ENCODE measurements at places on chromosomes 3 and 15.

DNA sequence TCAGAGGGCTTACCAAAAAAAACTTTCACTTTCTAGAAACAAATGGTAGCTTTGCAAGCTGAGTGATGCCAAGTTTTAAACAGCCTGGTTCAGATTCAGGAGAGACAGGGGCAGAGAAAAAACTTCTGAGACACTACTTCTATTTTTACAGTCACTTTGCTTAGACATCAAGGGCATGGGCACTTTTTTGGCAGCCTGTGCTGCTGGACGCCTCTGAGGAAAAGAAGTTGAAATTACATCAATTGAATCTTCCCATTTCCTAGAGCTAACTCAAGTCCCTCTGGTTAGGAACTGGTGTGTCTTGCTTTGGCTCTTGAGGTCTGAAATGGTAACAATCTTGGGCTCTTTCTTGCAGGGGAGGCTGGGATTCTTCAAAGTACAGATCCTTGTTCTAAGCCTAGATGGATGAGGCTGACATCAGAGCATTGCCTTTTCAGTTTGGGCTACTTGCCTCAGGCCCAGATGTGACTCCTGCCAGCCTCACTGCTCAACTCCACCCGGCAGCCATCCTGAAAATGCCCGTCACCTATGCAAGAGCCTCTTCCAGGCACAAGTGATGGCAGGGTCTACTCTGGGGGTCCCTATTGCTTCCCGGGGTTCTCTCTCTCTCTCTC, 357.5 kb downstream of the FOXP1 start:
- peak overlapping the region; percentile 91 for H3K27ac ChIP-seq
- H3K4me3 ChIP-seq: peak overlapping the region; percentile 79
- no peak for DNase-seq
- peaks cover 5% of the 10 kb centered on the region for H3K36me3 ChIP-seq
- H3K27me3 ChIP-seq: peaks cover 45% of the 10 kb centered on the region

DNA sequence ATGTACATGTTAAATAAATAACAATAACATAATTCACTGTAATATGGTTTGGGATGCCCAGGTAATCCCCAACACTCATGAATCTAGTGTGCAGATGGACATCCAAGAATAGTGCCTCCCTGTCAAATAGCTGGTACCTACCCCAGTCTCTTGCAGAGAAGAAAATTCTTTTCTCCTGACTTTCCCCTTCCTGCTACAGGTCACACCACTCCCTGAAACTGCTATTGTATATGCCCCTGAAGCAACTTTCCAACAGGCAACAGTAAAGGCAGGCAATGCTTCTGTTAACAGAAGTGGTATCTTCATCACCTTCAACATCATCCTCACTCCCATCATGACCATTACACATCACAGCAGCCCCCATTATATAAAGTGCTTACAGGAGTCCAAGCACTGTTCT, 431.6 kb downstream of the MAGI1 start:
- no peaks in the 10 kb centered on the region for H3K36me3 ChIP-seq
- no peaks in the 10 kb centered on the region for H3K27me3 ChIP-seq

DNA sequence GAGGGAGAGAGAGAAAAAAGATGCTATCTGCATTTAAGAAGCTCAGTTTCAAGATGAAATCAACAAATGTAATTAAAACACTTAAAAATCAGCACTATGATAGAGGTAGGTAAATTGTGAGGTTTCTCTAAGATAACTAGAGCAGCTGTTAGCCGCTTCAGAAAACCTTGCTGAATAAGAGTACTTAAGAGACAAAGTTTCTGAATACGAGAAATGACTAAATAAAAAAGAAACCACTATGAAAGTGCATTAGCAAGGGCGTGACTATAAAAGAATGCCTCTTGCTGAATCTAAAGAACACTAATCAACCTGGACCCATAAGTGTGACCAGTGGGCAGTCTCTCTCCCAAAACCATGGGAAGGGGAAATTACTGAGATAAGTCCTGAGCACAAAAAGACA, 41.8 kb downstream of the IQCB1 start:
- no peak overlapping the region for H3K4me3 ChIP-seq
- H3K4me1 ChIP-seq: no peaks in the 10 kb centered on the region

- no peaks in the 10 kb centered on the region for H3K27me3 ChIP-seq
- H3K36me3 ChIP-seq: no peaks in the 10 kb centered on the region
- no peak for DNase-seq
- no peaks in the 10 kb centered on the region for H3K4me1 ChIP-seq
- no peak overlapping the region for H3K4me3 ChIP-seq
Observed at GRCh38 chr3:4063916-4064574, 239.1 kb upstream of the SETMAR start.

- DNase-seq: no peak
- no peak overlapping the region for H3K4me3 ChIP-seq
- peaks cover 43% of the 10 kb centered on the region for H3K36me3 ChIP-seq
- no peaks in the 10 kb centered on the region for H3K27me3 ChIP-seq
- no peak overlapping the region for H3K27ac ChIP-seq
Observed at GRCh38 chr15:44541282-44541958, 4.5 kb downstream of the EIF3J start.

DNA sequence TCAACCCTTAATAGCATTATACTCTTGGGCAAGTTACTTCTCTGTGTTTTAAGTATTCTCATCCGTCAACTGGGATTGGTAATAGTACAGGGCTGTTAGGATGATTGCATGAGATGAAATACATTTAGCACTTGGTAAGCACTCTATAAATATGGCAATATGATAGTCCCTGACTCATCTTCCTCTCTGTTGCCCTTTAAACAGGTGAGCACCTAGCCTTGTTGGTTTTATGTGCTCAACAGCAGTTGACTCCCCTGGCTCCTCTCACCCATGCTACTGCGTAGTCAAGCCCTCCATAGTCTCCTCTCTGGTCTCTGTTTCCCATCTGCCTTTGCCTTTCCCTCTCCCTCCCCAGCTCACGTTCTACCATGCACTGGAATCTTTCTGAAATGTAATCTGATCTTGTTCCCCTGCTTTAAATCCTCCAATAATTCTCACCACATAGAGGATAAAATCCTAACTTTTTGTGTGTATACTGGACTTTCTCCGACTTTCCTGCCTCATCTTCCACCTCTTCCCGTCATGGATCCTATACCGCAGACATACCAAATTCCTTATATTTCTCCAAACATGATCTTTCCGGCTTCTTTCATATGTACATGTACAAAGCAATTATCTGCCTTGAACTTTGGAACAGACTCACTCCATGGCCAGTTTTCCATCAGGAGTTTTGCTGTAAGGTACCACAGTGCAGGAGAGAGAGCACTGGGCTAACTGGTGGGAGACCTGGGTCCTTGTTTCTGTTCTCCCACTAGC, 42.3 kb downstream of the FSD2 start:
- H3K36me3 ChIP-seq: peaks cover 26% of the 10 kb centered on the region
- DNase-seq: no peak
- H3K4me3 ChIP-seq: no peak overlapping the region
- H3K4me1 ChIP-seq: peaks cover 21% of the 10 kb centered on the region

GRCh38 chr3:22315925-22316324, 564.9 kb upstream of the ZNF385D start:
- no peaks in the 10 kb centered on the region for H3K36me3 ChIP-seq
- H3K4me1 ChIP-seq: no peaks in the 10 kb centered on the region
- no peak overlapping the region for H3K27ac ChIP-seq
- H3K27me3 ChIP-seq: no peaks in the 10 kb centered on the region
- H3K4me3 ChIP-seq: no peak overlapping the region
- no peak for DNase-seq

GRCh38 chr15:89852342-89852995, 37.8 kb upstream of the ANPEP start:
- H3K27ac ChIP-seq: no peak overlapping the region
- H3K36me3 ChIP-seq: peaks cover 23% of the 10 kb centered on the region
- no peak for DNase-seq
- H3K4me1 ChIP-seq: peaks cover 12% of the 10 kb centered on the region
- no peaks in the 10 kb centered on the region for H3K27me3 ChIP-seq

DNA sequence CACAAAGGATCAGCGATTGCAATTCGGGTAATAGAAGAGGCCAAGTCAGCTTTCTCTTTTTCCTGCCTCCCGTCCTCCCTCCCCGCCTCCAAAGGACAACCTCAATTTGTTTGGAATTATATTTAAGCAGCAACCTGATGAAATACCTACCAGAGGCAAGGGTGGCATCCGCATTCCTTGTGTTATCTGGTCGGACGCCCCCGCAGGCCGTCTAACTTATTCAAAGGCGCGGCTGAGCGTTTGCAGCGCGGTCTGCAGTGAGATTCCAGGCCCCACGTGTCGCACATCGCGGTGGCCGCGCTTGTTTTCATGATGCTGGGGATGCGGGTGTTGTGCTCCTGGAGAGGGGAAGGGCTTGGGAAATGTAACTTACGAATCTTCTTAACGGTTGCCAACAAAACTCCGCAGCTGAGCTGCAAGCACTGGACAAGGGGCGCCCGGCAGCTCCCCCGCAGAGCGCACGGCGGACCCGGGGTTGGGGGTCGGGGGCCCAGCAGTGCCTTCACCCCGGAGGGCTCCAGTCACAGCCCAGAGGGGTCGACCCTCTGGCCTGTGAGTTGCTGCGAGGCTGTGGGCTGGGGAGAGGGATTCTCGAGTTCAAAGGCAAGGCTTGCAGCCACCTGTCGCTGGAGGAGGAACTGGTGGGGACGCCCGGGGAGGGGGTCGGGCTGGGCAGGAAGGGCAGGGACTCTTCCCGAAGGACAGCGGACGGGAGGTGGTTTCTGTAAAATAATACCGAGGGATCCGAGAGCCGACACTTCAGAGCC, 20.5 kb upstream of the RGMA start:
- H3K36me3 ChIP-seq: no peaks in the 10 kb centered on the region
- no peak overlapping the region for H3K4me3 ChIP-seq
- no peak for DNase-seq
- H3K27ac ChIP-seq: no peak overlapping the region
- H3K4me1 ChIP-seq: no peaks in the 10 kb centered on the region

DNA sequence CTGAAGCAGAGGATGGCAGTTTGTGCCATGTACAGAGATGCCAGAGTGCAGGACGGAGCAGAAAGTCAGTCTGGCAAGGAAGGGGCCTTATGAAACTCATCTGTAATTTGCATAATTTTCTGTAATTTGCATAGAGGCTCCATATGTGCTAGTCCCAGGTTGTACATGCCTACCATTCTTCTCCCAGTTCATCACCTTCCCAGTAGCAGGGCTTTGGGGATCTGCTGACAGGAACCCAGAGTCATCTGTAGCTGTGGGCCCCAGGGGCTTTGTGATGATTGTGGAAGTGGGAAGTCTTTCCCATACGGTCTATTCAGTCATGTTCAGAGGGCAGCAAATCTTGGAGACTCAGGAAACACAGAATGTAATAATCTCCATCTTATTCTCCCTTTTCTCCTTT, 42.4 kb upstream of the SIAH2 start:
- no peaks in the 10 kb centered on the region for H3K36me3 ChIP-seq
- no peak for DNase-seq
- no peaks in the 10 kb centered on the region for H3K4me1 ChIP-seq
- no peak overlapping the region for H3K4me3 ChIP-seq

- DNase-seq: no peak
- H3K4me3 ChIP-seq: no peak overlapping the region
- no peaks in the 10 kb centered on the region for H3K36me3 ChIP-seq
- H3K27me3 ChIP-seq: peaks cover 26% of the 10 kb centered on the region
Observed at GRCh38 chr3:134903837-134904236, 108.8 kb downstream of the EPHB1 start.

GRCh38 chr3:26614006-26614685, 8.4 kb upstream of the LRRC3B start:
- H3K36me3 ChIP-seq: no peaks in the 10 kb centered on the region
- H3K4me3 ChIP-seq: no peak overlapping the region
- no peaks in the 10 kb centered on the region for H3K4me1 ChIP-seq
- no peak for DNase-seq

DNA sequence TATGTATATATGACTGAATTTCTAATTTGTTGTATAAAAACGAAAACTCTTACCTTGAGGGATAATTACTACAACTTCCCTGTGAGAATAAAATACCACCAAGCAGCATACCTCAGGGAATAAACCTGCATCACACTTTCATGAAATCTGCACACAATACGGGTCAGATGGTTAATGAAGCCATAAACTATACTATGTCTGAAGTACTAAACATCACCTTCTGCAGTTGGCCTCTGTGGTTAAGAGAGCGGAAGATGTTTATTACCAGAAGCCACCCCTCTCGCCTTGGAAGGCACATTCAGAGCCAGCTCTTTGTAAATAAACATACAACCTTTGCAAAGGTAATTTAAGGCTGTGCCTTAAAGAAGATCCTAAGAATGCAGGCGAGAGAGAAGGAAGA, 462.1 kb upstream of the NR2F2 start:
- peaks cover under 1% of the 10 kb centered on the region for H3K36me3 ChIP-seq
- DNase-seq: no peak
- H3K27me3 ChIP-seq: peaks cover 20% of the 10 kb centered on the region
- H3K4me1 ChIP-seq: peaks cover 57% of the 10 kb centered on the region
- no peak overlapping the region for H3K27ac ChIP-seq

DNA sequence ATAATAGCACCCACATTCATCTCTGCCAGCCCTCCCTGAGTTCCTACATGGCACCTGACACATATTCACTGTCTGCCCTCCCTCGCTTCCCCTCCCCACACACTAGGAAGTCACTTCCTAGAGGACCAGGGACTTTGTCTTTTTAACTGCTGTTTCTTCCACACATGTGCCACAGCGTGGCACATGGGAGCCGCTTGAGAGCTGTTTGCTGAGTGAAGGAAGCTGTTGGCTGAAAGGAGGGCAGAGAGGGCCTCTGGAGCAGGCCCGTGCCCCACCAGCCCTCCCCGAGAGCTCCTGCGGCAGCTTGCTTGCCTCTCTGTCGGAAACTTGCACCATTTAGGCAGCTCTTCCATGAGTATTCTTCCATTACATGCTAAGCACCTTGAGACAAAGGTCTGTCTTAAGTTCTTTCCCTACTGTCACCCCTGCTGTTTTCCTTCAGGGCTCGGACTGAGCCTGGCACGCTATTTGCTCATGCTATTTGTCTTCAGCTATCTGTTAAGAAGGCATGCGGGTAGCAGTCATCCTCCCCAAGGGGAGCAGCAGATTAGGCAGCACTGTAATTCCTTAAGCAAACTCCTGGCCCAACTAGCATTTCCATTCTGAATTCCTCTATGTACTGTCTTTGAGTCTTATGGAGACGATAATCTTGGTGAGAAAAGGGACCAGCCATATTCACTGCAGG, 72.2 kb downstream of the CACNA1D start:
- no peak for DNase-seq
- no peaks in the 10 kb centered on the region for H3K36me3 ChIP-seq
- no peak overlapping the region for H3K4me3 ChIP-seq
- H3K4me1 ChIP-seq: no peaks in the 10 kb centered on the region

DNA sequence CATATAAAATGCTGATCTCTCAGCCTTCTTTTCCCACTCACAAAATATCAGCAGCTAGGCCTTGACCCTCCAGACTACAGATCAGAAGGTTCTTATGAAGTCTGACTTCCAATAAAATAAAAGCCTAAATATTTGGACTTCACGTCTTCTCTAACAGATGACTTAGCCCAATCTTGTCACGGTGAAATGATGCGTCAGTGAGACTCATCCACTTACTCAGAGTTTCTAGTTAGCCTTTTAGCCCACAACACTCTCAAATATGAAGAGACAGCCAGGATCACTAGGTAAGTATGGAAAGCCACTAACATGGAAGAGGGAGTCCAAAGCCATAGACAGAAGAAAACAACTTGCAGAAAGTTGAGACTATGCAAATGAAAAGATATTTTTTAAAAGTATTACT, 601.2 kb downstream of the PYDC2 start:
- no peaks in the 10 kb centered on the region for H3K27me3 ChIP-seq
- H3K4me3 ChIP-seq: no peak overlapping the region
- DNase-seq: no peak
- no peaks in the 10 kb centered on the region for H3K4me1 ChIP-seq
- no peaks in the 10 kb centered on the region for H3K36me3 ChIP-seq

GRCh38 chr3:107524841-107525643, 2.3 kb downstream of the BBX start:
- peak; percentile 24 for DNase-seq
- H3K27me3 ChIP-seq: peaks cover 4% of the 10 kb centered on the region
- H3K36me3 ChIP-seq: peaks cover 30% of the 10 kb centered on the region
- H3K27ac ChIP-seq: peak overlapping the region; percentile 94
- H3K4me1 ChIP-seq: peaks cover 45% of the 10 kb centered on the region

Data from activated T-helper 1 cell treated with anti-CD3 and anti-CD28 coated beads, Interleukin-12 subunit alpha, Interleukin-12 subunit beta, Interleukin-2, Interleukin-4 antibody, amounts not matched to agents 30 ng/mL and 10 ng/mL and 1 ng/mL, durations not matched to agents 14 hours and 24 hours and 36 hours (primary cell).